ENCODE measurements at places on chromosomes 11 and 22. TPM values are rescaled to one million over a fixed set of nuclear protein-coding genes. Genes with fewer than 3 reads are reported as not detected.
A peak's percentile ranks its signal among the peaks of the same experiment; 100 is the strongest.

The DDIAS gene
- total RNA-seq: 21.7 TPM

The LSP1 gene
- total RNA-seq: 0.77 TPM

The POU2AF3 gene
- 2.7 TPM for total RNA-seq

The OR2AT4 gene
- not detected for total RNA-seq

The NXPE1 gene
- not detected for total RNA-seq

The FTH1 gene
- 1,108 TPM for total RNA-seq

The DNAJB7 gene
- total RNA-seq: not detected

The NXPE2 gene
- total RNA-seq: not detected

The ANGPTL5 gene
- total RNA-seq: not detected

The TEX12 gene
- not detected for total RNA-seq

The PKP3 gene
- total RNA-seq: 21.4 TPM

The CRYBB2 gene
- total RNA-seq: not detected

The MAJIN gene
- not detected for total RNA-seq

The ANO3 gene
- total RNA-seq: 0.11 TPM

- H3K27ac ChIP-seq: peak overlapping the region; percentile 52
- peaks cover 4% of the 10 kb centered on the region for H3K4me1 ChIP-seq
- H3K4me3 ChIP-seq: no peak overlapping the region
- no peak for DNase-seq
These were observed 13.5 kb downstream of the PIK3IP1 start for GRCh38 chr22:31278626-31279326.

GRCh38 chr11:46438211-46438610 is 46.6 kb upstream of the CHRM4 start:
- no peak overlapping the region for H3K4me3 ChIP-seq
- peaks cover 31% of the 10 kb centered on the region for H3K27me3 ChIP-seq
- H3K36me3 ChIP-seq: peaks cover 29% of the 10 kb centered on the region

DNA sequence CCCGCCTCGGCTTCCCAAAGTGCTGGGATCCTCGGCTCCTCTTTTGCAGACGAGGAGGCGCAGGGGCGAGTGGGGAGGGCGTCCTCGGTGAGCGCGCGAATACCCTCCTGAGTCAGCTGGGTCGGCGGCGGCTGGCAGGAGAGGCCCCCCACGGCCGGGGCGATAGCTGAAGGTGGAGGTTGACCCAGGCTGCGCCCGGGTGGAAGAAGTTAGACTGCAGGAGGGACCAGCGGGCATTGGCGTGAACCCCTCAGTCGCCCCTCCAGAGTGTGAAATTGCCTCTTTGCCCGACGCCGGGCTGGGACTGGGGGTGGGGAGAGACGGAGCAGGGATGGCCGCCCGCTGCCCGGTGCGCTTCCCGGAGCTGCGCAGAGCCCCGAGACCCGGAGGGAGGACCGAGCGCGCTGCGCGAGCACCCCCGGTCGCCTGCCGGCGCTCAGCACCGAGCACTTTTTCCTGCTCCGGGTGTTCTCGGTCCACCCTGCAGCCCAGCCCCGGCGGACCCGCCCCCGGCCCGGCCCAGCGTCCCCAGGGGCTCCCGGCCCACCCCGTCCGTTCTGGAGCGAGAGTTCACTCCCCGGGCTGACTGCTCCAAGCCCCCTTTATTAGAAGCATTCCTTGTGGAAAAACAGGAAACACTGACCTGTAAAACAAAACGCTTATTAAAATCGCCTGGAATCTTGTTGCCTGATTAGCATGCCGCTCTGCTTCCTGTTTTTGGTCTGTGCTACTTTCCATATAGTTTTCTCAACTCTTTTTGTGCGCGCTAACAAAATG is 13.7 kb upstream of the CPT1A start:
- H3K36me3 ChIP-seq: no peaks in the 10 kb centered on the region
- no peak overlapping the region for H3K27ac ChIP-seq
- peaks cover 11% of the 10 kb centered on the region for H3K4me1 ChIP-seq
- H3K27me3 ChIP-seq: peaks cover 26% of the 10 kb centered on the region

- no peaks in the 10 kb centered on the region for H3K27me3 ChIP-seq
- peak overlapping the region; percentile 80 for H3K27ac ChIP-seq
- H3K4me1 ChIP-seq: peaks cover 25% of the 10 kb centered on the region
- DNase-seq: peak; percentile 87
- H3K4me3 ChIP-seq: peak overlapping the region; percentile 68
These were observed 10.0 kb upstream of the MMP1 start for GRCh38 chr11:102807921-102808320.

- no peak overlapping the region for H3K4me3 ChIP-seq
- peak overlapping the region; percentile 70 for H3K27ac ChIP-seq
- peaks cover 18% of the 10 kb centered on the region for H3K4me1 ChIP-seq
- no peak for DNase-seq
- H3K27me3 ChIP-seq: no peaks in the 10 kb centered on the region
These were observed 282.5 kb downstream of the TBC1D22A start for GRCh38 chr22:47044722-47045535.

- no peaks in the 10 kb centered on the region for H3K36me3 ChIP-seq
- no peak overlapping the region for H3K27ac ChIP-seq
- H3K4me3 ChIP-seq: no peak overlapping the region
- peaks cover 19% of the 10 kb centered on the region for H3K4me1 ChIP-seq
- no peaks in the 10 kb centered on the region for H3K27me3 ChIP-seq
These were observed 514.7 kb upstream of the CHORDC1 start for GRCh38 chr11:90737444-90738050.

GRCh38 chr11:18757811-18758210 is 31.8 kb upstream of the IGSF22 start:
- DNase-seq: no peak
- H3K27me3 ChIP-seq: no peaks in the 10 kb centered on the region
- no peaks in the 10 kb centered on the region for H3K36me3 ChIP-seq
- no peaks in the 10 kb centered on the region for H3K4me1 ChIP-seq
- H3K27ac ChIP-seq: no peak overlapping the region

DNA sequence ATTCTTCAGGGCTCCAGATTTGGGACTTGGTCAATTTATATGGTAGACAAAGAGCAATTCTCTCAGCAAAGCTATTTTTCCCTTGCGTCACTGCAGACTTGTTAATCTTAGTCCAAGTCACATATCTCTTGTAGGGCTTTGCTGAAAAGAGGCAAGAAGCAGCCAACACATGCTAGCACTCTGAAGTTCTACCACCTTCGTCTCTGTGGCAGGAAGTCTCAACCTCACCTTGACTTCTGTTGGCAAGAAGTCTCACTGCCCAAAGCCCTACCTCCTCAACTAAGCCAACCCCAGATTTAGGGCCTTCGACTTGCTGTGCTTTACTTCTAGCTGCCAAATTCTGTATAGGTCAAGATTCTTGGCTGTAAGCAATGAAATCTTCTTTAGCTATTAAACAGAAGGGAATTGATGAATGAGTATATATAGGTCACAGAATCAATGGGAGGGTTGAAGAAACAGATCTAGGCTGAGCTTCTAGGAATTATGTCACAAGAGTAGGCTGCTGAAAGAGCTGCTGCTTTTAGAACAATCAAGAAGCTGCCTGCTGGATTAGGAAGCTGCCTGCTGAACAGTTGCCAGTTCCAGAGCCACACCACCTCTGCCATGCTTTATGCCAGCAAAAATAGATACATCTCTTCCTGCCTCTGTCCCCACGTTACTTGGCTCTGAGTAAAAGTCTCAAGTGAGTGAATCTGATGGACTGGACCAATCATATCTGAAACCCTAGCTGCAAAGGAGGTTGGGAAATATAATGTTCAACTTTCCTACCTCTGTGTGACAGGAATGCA is 17.6 kb upstream of the NCR3LG1 start:
- no peaks in the 10 kb centered on the region for H3K36me3 ChIP-seq
- H3K4me3 ChIP-seq: no peak overlapping the region
- no peaks in the 10 kb centered on the region for H3K4me1 ChIP-seq
- no peak for DNase-seq
- no peak overlapping the region for H3K27ac ChIP-seq

GRCh38 chr22:50545522-50546325 is at the start of gene KLHDC7B:
TSS of gene KLHDC7B (plus strand) at chr22:50545899. CDS start at chr22:50546244, 345 bp downstream.
- no peak for DNase-seq
- H3K27me3 ChIP-seq: peaks cover 11% of the 10 kb centered on the region
- no peaks in the 10 kb centered on the region for H3K36me3 ChIP-seq
- no peak within 1 kb of the TSS for H3K27ac ChIP-seq
- no peak within 1 kb of the TSS for H3K4me3 ChIP-seq
- H3K4me1 ChIP-seq: no peaks in the 10 kb centered on the region

GRCh38 chr11:67648140-67648795 is 2.3 kb downstream of the ACY3 start:
- no peak overlapping the region for H3K4me3 ChIP-seq
- no peak overlapping the region for H3K27ac ChIP-seq
- no peaks in the 10 kb centered on the region for H3K27me3 ChIP-seq

GRCh38 chr11:30128269-30128932 is 102.4 kb upstream of the FSHB start:
- H3K27me3 ChIP-seq: peaks cover 30% of the 10 kb centered on the region
- no peaks in the 10 kb centered on the region for H3K4me1 ChIP-seq
- no peak overlapping the region for H3K27ac ChIP-seq
- no peak for DNase-seq

DNA sequence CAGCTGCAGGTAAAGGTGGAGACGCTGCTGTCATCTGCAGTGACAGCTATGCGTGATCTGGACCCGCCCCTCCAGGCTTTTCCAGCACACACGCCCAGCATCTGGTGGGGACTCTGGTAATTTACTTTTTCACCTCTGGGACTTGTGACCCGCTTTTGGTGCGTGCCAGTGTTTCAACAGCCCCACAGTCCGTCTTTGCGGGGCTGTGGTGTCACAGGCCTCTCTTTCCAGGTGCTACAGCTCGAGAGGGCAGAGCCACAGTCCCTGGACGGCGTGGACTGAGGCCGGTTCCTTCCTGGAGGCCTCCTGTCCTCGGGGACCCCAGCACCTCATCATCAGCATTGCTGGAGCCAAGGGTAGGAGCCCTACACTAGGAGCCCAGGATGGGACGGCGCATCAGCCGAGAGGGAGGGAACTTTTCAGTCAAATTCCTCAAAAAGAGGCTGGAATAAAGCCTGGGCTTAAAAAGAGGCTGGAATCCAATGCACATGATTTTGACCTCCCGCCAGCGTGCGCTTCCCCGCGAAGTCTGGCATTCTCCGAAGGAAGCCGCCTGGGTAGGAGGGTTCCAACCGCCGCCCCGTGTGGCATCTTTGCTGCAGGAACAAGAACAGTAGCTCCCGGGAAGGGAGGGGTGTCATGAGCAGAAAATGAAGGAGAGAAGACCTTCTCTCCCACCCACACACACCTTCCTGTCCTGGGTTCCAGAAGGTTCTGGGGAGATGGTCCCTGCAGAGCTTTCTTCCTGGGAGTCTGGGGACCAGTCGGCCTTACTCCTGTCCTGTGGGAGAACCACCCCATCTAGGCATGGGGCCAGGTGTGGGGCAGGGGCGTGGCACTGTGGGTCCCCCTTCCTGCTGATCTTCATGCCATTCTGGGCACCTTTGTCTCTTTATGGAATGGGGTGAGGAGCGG is 25.7 kb upstream of the KRTAP5-7 start:
- H3K4me1 ChIP-seq: peaks cover 22% of the 10 kb centered on the region
- H3K36me3 ChIP-seq: peaks cover 38% of the 10 kb centered on the region
- no peak overlapping the region for H3K4me3 ChIP-seq
- no peak for DNase-seq
- no peaks in the 10 kb centered on the region for H3K27me3 ChIP-seq

DNA sequence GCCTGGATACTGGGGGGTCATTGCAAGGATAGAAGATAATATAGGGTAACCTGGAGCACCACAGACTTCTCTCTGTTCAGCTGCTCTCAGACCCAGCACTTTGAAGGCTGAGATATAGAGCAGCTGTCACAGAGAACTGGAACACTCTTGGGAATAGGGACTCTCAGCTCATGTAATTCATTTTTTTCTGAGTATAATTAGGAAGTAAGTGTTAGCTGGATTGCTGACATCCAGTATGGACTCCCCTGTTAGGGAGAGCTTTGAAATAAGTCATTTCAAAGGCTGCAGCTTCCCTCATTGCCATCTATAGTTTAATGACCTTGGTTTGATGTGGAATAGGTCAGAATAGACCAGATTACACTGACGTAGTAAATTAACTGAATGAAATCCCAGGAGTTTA is 120.8 kb upstream of the POU2AF2 start:
- DNase-seq: no peak
- H3K4me1 ChIP-seq: no peaks in the 10 kb centered on the region
- H3K27me3 ChIP-seq: no peaks in the 10 kb centered on the region
- no peaks in the 10 kb centered on the region for H3K36me3 ChIP-seq
- H3K27ac ChIP-seq: no peak overlapping the region
- no peak overlapping the region for H3K4me3 ChIP-seq

DNA sequence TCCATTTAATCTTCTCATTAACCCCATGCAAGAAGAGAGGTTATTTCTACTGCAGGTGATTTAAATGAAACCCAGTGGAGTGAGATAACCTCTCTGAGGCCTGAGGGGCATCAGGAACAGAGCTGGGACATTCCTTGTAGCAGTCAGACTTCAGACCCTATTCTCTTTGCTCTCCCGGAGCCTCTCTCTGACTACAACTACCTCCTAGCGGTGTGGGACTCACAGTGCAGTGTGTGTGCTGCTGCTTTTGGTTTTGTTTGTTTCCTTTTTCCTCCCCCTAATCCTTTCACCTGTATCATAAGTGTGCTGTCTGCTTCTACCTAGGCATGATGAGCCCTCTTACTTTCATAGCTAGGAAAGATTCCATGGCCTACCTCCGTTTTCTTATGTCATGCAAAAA is 769.6 kb downstream of the NTM start:
- no peak overlapping the region for H3K4me3 ChIP-seq
- DNase-seq: no peak
- H3K36me3 ChIP-seq: no peaks in the 10 kb centered on the region

GRCh38 chr22:21568347-21569075 is 997 bp downstream of the UBE2L3 start:
- no peaks in the 10 kb centered on the region for H3K27me3 ChIP-seq
- peaks cover 4% of the 10 kb centered on the region for H3K36me3 ChIP-seq
- peaks cover 40% of the 10 kb centered on the region for H3K4me1 ChIP-seq
- peak overlapping the region; percentile 95 for H3K4me3 ChIP-seq

GRCh38 chr11:69343401-69344321 is 49.7 kb downstream of the MYEOV start:
- no peak for DNase-seq
- no peak overlapping the region for H3K4me3 ChIP-seq
- peaks cover 4% of the 10 kb centered on the region for H3K36me3 ChIP-seq
- peaks cover 3% of the 10 kb centered on the region for H3K4me1 ChIP-seq
- H3K27me3 ChIP-seq: no peaks in the 10 kb centered on the region

DNA sequence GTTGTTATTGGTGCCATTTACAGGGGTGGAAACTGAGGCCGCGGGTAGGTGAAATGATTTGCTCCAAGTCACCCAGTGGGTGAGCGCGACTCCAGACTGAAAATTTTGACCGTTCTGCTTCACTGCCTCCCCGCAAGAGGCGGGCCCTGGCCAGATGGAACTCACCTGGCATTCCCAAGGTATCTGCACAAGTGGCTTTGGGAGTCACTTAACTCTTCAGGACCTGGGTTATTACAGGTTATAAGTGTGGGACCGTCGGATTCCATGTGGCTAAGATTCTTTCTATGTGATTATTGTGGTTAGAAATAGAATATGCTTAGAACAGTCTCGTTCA is 598 bp downstream of the CABIN1 start:
- peak overlapping the region; percentile 55 for H3K27ac ChIP-seq
- no peak for DNase-seq
- H3K27me3 ChIP-seq: peaks cover 15% of the 10 kb centered on the region
- peaks cover 5% of the 10 kb centered on the region for H3K36me3 ChIP-seq

Data from WTC11 (cell line).